ENCODE measurements at places on chromosomes 16 and 17. TPM values are rescaled to one million over a fixed set of nuclear protein-coding genes. Genes with fewer than 3 reads are reported as not detected.

DNA sequence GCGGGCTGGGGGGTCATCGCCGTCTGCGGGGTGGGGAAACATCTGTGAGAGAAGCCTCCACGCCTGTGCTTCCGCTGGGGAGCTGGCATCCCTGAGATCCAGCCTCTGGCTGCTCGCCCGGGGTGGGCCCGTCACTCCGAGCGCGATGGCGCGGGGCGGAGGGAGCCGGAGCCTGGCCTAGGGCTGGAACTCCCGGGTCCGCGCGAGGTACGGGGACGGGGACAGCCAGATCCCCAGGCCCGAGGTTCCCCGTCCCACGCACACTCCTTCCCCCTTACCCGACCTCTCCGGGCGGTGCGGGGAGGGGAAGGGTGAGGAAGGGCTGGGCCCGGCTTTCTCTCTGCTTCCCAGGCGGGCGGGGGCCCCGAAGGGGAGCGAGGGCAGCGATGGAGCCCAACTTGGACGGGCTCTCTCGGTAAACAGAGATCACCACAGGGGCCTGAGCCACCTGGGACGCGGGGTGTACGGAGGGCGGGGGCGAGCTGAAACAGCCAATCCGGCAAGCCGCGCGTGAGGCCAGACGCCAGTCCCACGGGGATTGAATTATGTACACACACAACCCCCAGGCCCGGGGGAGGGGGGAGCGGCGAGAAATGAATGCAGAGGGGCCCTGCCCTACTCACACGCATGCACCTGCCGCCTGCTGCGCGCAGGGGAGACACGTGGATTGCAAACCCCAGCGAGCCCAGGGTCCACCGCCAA is at the start of gene SLC16A11:
Gene SLC16A11 (minus strand): TSS at position 596 of the 702 bp plus-strand sequence. CDS start 579 bp downstream, at position 17.
- peak; percentile 75 for DNase-seq

DNA sequence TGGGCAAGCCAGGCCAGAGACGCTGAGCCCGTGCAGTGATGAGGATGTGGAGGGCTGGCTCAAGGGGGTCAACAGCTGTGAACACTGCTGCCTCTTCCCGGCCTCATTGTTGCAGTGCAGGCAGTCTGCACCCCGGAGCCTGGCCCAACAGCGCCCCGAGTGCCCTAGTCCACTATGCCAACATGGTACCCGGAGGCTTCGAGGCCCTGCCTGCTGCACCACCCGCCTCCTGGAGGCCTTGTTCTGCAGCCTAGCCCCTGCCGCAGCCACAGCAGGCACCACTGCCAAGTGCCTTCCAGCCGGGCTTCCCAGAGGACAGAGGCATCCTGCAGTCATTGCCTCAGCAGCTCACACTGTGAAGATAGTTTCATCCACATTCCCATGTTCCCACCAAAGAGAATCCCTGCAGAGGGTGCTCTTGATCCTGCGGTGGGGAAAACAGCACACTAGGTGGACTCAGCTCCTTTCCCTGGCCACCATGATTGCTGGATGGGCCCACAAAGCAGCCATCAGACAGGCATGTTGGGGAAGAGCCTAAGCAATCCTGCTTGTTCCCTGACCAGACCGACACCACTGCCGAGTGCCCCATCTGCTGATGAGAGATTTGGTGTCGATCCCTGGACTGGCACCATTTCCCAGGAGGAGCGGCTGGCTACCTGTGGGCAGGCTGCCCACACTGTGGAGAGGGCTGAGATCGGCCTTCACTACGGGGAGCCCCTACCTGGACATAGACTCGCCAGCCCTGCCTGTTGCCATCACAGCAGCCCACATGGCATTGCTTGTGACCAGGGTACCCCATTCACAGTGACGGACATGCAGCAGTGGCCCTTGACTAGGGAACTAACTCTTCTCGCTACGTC is 44.9 kb downstream of the USP22 start:
- DNase-seq: no peak

GRCh38 chr16:5206331-5206990 is 108.9 kb upstream of the EEF2KMT start:
- no peak for DNase-seq

- DNase-seq: no peak
These were observed 64.8 kb downstream of the SEC14L1 start for GRCh38 chr17:77205396-77206125.

Gene DPEP1
- total RNA-seq: 0.29 TPM

Gene LSM12
- total RNA-seq: 42.3 TPM

Gene C16orf86
- 8.7 TPM for total RNA-seq

Gene CTRL
- not detected for total RNA-seq

Gene CACNG1
- total RNA-seq: not detected
